ENCODE measurements at places on chromosomes 5 and 9.

- DNase-seq, result no peak
Measured at GRCh38 chr9:72721067-72721466, 199.7 kb downstream of the TMC1 start.

DNA sequence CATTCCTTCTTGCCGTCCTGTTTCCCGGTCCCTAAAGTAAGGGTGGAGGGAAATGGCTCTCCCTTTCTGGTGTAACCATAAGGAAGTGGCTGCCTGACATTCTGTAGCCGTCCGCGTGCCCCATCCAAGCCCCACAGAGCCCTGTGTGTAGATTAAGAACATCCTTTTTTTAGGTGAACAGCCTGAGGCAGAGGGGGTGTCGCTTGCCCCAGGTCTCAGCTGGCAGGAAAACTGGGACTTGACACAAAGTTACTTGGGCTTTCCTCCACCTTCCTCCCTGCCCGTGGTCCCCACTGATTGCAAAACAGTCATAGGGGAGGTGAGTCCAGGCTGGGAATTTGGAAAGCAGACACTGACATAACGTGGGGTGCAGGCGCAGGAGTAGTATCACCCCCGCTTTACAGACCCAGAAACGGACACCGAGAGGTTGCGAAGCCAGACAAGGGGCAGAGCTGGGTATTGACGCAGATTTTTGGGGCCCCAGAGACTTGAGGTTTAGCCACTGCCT, 22.8 kb downstream of the C9orf50 start:
- DNase-seq, result no peak

DNA sequence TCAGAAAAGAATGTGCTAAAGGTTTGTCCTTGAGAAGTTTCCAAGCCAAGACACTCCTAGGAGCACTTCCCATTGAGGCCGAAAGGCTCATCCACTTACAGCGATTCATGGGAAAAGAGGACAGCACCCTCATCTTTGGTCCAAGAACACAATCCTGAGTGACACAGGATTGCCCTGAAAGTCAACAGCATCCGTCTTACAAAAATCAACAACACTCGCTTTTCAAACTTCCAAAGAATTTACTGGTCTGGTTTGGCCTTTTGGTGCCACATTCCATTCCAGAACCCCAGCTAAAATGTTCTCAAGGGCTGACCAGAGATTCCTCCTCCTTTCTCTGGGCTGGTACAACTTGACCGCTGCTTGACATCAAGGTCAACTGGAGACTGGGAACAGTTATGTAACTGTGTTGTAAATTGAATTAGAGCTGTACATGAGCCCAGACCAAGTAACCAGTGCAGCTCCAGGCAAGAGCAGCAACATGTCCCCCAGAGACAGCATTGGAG, 415.8 kb upstream of the PIK3R1 start:
- peak; percentile 48 for DNase-seq

DNA sequence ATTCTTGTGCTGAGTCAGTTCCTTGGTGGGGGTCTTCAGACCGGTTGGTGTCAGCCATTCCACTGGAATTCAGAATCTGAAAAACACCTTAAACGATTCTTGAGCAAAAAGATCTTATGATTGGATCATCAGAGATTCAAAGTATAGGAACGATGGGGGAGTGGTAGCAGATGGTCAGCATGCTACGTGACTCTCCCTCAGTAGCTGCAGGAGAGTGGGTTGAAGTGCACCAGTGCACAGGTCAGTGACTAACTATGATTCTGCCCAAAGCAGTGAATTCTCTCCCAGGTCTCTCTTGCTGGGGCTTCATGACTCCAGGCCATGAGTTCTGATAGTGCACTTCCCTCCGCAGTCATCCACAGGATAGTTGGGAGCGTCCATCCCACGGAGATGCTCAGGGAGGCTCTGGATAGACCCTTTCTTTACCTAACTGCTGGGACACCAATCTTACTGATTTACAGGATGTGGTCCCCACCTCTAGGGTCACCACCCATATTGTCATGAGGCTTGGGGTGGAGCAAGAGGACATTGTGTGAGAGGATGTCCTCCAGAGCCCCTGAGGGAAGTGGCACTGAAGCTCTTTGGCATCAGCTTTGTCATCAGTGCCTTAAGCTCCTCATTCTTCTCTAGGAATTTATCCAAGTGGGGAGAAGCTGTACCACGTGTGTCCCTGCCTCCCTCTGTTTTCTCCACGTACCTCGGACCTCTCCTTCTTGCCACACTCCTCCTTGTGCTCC, 62.0 kb downstream of the RASGRF2 start:
- DNase-seq, result no peak

DNA sequence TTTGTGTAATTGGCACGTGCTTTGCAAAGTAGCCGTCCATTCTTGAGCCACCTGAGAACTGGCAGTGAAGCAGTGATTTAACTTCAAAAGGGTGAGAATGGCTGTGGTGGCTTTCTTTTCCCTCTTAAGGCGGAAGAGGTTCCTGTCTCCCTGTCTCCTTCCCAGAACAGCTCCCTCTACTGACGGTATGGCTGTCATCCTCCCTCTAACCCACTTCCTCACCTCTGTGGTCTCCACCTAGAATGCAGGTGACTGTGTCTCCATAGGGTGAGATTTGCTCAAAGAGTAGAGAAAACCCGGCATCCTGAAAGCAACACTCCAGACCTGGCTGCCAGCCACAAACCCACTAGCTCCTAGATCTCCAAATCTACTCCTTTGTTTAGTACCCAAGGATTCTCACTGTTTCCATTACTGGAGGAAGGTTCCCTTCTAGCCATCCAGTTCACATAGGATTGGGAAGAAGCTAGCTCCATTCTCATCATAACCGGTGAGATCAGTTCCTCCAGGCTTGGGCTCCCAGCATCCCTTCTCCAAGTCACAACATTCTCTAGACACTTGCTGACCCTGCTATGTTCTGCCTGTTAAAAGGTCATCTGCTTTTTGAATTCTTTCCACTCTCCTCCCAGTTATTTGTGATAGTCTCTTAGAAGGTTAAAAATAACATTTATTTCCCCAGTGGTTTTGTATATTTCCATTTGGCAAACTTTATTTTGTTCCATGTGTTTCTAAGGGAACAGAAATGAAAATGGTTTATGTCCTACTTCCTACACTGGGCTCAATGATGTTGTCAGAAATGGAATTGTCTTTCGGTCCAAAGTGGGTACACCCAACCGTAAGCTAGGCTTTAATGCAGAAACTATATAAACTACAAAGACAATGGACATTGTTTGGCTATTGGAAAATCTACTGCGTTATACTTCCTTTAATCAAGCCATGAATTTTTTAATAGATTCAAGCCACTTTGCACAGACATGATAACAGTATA, 269.4 kb downstream of the CWC27 start:
- DNase-seq, result no peak

DNA sequence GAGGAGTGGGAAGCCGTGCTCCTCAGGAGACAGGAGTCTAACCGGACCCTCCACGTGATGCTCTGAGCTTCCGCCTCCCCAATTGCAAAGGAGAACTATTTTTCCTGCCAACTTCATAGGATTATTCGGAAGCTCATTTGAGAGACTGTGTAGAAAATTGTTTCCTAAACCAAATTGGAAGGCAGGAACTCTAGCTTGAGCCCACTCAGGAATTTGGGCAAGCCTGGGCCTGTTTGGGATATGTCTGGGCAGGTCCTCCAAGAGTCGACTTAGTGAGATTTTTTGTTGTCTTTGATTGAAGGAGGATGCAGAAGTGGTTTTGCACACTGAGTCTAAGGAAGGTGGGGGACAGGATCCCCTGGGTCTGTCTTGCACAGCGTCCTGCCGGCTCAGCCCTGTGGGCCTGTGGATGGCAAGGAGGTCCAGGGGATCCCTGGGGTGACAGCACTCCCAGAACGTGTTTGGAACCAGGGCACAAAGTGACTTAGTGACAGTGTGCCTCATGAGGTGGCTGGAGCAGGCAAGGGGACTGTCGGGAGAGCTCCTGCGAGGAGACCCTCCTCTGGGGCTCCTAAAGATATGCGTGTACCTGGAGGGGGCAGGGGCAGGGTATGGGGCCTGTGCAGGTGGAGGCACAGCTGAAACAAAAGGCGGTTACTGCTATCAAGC, 283.3 kb downstream of the NSG2 start:
- peak; percentile 54 for DNase-seq

DNA sequence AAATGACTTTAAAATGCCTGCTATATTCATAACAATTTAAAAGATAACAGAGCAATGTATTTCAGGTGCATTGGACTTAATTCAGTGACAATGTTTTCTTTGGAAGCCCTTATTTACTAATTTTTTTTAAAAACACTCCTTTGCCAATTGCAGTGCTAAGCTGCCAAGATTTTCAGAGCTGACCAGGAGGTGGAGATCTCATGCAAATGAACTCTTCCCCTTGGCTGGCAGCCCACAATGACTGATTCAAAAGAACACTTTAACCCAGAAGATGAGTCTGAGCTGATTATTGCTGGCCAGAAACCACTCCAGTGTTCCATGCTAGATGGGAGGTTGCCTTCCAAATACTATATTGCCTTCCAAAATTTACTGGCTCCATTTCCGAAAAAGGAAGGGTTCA, 128.3 kb upstream of the CCNH start:
- peak; percentile 87 for DNase-seq

DNA sequence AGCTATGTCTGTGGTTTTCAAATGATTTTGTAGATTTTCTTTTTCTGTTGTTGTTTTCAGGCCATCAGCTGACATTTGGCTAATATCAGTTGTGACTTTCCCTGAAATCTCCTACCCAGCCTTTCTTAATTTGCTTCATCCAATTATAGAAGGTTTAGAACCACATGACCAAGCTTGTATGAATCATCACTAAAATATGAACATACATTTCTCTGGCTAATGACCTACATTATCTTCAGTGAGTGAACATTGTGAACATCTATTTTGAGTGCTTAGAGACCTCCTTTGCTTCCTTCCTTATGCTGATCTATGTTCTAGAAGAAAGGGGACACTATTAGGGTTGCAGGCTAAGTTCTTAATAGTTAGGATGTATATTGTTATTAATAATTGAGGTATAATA, 532.5 kb downstream of the RAB3C start:
- DNase-seq, result peak; percentile 32

GRCh38 chr9:125409637-125410521, 148.3 kb downstream of the GAPVD1 start:
- DNase-seq, result peak; percentile 56

DNA sequence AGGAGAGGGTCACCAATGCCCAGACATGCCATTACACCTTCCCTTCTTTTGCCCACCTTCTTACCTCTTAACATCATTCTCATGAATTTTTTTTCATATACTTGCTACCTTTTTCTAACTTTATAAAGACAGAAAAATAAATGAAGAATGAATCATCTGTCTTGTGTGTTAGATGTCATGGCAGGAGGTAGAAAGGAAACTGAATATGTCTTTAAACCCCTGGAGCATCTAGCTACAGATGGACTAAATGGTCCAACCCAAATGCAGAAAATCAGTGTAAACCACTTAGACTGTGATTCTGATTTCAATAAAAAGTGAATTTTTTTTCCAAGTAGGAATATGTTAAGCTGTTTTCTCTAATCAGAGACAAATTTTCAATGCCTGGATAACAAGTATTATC, 11.8 kb upstream of the IL6ST start:
- DNase-seq, result no peak

DNA sequence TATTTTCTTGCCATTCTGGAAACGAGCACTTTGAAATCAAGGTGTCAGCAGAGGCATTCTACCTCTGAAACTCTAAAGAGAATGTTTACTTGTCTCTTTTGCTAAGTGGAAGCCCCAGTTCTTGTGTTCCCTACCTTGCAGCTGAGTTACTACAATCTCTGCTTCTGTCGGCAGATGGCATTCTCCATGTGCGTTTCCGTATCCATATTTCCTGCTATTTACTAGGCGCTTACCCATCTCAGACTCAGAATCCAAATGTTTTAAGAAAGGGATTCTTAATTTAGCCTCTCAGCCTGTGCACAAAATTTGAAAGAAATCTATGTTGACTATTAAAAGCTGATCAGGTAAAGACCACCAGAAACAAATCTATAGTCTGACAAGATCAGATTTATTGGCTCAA, 221.3 kb upstream of the FTMT start:
- no peak for DNase-seq

DNA sequence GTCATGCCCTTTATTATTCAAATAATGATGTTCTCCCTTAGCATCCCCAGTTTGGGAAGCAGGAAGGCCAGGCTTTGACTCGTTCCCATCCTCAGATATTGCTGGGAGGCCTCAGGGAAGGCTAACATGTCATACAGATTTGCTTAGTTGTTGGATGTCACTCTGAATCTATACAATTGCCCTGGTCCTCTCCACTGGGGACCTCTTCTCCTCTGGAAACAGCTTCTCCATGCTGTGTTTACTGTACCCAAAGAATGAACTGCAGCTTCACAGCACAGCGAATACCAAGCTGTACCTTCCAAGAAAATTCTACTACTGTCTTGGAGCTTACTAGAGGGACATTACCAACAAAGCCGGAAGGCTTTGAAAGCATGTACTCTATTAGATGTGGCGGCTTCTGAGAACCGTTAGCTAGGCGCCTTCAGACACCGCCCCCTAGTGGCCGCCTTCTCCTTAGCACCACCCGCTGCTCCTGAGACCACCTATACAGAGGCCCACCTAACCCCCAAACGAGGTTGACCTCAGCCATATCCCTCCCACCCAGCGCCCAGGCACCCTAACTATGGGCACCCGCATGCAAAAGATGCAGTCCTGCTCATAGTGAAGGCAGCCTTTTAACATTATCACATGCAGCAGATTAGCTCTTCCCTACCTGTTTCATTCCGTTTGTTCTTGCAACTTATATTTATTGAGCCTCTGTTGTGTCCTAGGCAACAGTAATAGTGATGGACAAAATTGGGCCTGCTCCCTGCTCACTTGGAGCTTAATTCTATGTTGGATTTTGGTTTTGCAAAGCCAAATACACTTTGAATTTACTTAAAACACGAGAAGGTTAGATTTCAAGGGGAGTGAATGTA, 34.9 kb upstream of the FOXI1 start:
- peak; percentile 8 for DNase-seq

GRCh38 chr9:132708239-132708638, 38.0 kb downstream of the GTF3C4 start:
- no peak for DNase-seq

- DNase-seq, result peak; percentile 86
Measured at GRCh38 chr9:81574405-81574804, 114.9 kb downstream of the TLE1 start.

GRCh38 chr5:113474100-113474728, 14.0 kb downstream of the MCC start:
- no peak for DNase-seq

DNA sequence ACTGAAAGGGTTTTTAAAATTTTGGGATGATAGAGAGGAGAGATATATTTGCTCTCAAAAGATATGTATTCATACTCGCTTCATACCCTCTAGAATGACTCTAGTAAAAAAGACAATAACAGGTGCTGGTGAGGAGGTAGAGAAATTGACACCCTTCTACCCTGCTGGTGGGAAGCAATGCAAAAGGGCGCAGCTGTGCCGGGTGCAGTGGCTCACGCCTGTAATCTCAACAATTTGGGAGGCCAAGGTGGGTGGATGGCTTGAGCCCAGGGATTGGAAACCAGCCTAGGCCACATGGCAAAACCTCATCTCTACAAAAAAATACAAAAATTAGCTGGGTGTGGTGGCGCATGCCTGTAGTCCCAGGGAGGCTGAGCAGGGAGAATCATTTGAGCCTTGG, 33.9 kb upstream of the NXNL2 start:
- DNase-seq, result no peak

- no peak for DNase-seq
Measured at GRCh38 chr5:10401498-10401897, 40.2 kb upstream of the ROPN1L start.
